LHCN-M2 (cell line): ENCODE measurements at places on chromosomes 3 and 15. TPM values are rescaled to one million over a fixed set of nuclear protein-coding genes. Genes with fewer than 3 reads are reported as not detected.

DNA sequence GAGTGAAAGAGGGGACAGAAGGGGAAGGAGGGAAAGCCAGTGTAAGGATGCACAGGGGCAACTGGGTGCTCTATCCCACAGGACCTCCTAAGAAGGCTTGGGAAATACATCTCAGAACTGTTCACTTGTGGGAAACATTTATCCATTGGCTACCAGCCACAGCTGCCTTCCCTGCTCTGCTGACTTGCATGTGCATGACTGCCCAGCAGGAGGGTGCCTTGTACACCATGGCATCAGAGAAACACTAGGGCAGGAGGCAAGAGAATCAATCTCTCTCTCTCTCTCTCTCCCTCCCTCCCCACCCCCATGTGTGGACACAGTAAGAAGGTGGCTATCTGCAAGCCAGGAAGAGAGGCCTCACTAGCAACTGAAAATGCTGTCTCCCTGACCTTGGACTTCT is 62.9 kb upstream of the ZBTB38 start:
- DNase-seq = peak; percentile 69

DNA sequence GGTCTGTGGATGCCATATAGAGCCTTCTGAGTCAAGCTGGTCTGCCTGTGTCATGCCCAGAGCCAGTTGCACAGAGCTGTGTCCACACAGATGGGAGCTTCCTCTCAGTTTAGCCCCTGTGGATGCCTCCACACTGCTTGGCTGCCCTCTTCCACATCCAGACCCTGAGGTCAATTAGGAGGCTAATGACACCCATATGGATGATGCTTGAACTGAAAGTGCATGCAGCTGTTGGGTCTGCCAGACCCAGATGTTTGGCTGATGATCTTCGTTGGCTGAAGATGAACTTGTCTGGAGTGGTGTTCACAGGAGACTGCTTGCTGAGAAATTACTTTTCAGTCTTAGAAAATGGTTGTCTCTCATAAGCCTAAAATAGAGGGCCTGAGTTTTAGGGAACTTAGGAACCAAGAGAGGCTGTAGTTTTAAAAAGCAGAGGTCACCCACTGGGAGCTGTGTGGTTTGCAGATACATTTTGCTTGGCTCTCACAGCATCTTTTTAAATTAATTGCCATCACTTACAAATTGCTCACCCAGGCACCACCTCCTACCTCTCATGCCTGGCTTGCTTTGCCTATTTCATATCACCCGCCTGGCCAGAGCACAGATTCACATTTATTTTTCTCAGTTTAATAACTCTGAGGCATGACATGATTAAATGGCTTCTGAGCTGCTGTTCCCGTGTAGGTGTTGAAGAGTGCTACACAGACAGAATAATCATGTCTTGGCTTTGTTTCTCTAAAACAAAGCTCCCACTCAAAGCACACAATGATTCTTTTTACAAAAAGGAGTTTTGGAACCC is 176.1 kb downstream of the MINAR1 start:
- no peak for DNase-seq

GRCh38 chr3:31010491-31010890 is 116.0 kb upstream of the GADL1 start:
- peak; percentile 59 for DNase-seq

- peak; percentile 51 for DNase-seq
Observed at GRCh38 chr3:72145506-72146380, 360.8 kb upstream of the PROK2 start.

- DNase-seq = no peak
Observed at GRCh38 chr3:3594986-3595385, 204.2 kb upstream of the LRRN1 start.

DNA sequence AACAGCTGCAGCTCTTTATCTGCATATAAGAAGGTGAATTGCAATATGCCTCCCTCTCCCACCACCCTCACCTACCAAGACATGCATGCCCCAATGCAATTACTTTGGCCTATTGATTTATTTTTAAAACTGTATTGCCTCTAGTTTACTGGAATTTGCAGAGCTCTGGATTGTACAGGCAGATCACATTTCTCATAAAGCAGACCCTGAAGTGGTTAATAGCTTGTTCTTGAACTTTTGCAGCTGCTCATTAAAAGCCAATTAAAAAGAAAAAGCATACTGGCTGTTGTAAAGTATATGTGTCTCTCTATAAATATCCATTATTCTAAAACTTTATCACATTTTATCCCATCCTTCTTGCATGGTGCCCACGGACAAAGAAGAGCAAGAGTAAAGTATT is 221.5 kb upstream of the TOPAZ1 start:
- DNase-seq = no peak

DNA sequence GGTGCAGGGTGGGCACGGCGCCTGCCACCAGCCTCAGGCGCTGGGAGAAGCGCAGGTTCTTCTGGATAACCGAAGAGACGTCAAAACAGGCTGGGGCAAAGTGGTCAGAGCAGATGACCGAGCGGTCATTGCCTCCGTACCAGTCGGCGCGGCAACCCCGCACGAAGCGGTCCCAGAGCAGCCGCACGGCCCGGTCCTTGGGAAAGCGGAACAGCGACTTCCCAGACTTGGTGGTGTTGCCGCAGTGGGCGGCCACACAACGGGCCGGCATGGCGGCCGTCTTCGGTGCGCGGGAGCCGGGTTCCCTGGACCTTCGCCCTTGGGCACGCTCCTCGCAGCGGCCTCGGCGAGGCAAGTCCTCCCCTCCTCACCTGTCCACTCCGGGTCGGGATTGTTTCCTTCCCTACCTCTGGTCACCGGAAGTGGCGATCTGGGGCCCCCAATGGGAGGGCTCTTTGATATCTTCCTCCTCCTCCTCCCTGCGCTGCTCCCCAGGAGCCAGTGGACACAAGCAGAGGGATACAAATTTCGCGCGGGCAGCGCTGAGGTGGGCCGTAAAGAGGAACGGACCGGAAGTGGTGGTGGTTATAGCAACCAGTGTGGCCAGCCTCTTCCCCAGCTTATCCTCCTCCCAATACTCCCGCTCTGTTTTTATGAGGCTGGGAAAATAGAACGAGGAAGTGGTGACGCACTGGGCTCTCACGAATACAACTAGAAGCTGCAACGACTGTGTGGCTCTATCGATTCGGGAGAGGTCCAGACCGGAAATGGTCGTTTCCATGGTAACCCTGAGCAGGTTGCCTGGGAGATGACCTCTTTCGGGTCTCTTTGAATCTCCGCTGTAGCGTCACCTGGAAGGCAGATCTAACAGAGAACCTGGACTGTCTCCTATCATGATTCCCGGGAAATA is at the start of the genes LRRC49 and THAP10:
Gene LRRC49, plus strand, starts transcription at position 825 of the 910 bp plus-strand sequence. Its CDS starts 69 bp downstream, at position 894.
Gene THAP10, minus strand, starts transcription at position 432 of the 910 bp plus-strand sequence. Its CDS starts 161 bp downstream, at position 271.
- DNase-seq = peak; percentile 97

DNA sequence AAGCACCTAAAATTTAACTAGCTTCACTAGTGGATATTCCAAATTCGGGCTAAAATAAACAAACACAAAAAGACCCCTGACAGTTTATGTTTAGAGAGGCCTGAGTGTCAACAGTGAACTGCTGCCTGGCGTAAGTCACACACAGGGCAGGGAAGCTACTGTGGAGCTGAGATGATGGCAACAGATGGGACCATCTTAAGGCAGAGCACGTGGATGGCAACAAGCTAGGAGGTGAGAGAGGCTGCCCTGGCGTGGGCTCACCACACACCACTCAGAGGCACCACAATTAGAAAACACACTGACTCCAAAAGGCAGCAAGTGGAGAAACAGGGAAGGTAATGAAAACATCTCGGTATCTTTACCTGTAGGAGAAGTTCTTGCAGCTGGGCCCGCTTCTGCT is 93.3 kb downstream of the ATP1B3 start:
- DNase-seq = no peak

DNA sequence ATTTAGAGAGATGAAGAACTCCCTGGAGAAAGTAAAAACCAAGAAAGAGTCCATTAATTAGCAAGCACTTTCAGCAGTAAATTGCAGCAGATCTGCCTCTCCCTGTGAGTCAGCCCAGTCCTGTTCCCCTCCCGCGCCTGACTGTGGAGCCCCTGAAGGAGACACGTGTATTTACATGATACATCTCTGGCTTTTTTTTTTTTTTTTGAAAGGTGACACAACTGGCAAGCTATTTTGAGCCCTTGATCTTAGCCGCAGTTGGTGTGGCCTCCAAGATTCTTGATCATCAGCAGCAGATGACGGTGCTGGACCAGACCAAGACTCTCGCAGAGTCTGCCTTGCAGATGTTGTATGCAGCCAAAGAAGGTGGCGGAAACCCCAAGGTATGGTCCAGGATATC is 271.8 kb upstream of the TPM1 start:
- DNase-seq = peak; percentile 96

DNA sequence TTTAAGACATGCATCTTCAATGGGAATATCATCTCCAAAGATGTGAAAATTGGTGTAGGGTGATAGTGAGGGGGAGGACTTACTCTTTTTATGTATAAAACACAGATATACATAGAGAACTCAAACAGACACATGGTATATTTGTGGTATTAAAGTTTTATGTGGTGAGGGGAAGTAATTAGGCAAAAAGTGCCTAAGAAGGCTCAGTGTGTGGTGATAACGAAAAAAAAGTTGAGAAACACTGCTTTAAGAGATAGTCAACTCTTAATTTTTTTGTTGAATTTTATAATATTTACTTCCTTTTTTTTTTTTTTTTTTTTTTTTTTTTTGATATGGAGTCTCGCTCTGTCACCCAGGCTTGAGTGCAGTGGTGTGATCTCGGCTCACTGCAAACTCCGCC is 174.2 kb upstream of the FRMD4B start:
- DNase-seq = no peak

- DNase-seq = no peak
Observed at GRCh38 chr15:89783111-89783860, 7.2 kb downstream of the MESP2 start.

DNA sequence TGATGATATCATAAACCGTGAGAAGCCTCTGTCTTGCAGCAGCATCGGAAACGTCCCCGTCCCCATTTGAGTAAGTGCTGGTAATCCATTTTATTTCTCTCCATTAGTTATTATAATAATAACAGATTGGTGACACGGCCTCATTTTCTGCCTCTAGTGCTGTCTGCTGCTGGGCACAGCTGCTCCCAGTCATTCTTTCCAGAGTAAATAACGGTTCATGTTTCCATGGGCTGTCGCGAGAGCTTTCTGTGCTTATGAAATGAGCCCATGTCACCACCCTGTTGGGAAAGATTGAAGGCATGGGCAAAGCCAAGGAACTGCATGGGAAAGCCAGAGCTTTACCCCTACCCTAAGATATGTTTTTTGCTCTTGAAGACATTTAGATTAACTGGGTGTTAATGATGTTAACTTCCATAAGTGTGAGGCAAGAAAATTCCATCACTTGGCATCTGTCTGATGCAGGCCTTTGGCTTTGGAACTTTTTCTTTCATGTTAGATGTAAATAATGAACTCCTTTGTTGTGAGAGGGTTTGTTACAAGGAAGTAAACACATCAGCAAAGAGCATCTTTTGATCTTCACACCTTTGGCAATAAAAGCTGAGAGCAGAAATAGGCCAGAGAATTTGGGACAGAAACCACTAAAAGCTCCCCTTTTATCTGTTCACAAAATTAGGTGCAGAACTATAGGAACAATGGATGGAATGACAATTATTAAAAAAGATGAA is 141.8 kb downstream of the FILIP1L start:
- DNase-seq = peak; percentile 53

- peak; percentile 40 for DNase-seq
Observed at GRCh38 chr3:178518660-178519396, 17.4 kb upstream of the KCNMB2 start.

DNA sequence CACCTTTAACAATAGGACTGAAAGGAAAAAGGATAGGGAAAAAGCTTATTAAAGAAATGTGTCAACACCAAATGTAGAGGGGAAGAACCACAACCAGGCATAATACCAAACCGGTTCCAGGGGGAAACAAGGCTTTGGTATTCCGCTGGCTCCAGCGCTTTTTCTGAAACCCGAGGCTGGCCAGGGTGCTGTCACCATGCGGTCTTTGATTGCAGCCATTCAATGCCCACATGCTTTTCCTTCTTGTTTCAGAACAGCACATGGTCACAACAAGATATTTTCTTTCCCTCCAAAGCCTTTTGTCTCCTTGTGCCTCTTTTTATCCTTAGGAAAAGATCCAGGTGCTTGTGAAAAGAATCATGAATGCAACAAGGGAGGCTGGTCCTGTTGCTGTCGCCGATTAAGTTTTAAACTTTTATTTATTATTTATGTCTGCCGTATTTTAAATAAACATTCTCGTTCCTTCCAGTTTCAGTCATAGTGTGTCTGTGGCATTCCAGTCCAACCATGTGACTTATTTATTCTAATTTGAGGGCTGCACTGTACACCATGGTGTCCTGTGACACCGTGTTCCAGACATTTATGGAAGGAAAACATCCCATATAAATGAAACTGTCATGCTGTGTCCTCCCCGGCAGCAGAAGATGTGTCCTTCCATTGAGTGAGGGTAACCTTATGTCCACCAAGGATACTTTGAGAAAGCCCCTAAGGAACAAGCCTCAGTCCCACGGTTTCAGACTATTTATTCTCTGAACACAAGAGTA is 41.1 kb downstream of the CCK start:
- no peak for DNase-seq

Gene TUSC7
- total RNA-seq = not detected in 2 replicates

Gene CAND2
- total RNA-seq = 0.90 and 2.1 TPM in 2 replicates
